Hematopoietic multipotent progenitor cell treated with erythropoietin and hydrocortisone succinate and interleukin-3 and kit ligand, for 17 days (in vitro differentiated cells): ENCODE measurements at places on chromosomes 16 and 17.

- DNase-seq: peak; percentile 78
Observed at GRCh38 chr17:79728169-79728907, 2.4 kb upstream of the ENPP7 start.

GRCh38 chr17:2865228-2865627 is 69.0 kb downstream of the RAP1GAP2 start:
- no peak for DNase-seq

GRCh38 chr16:23107117-23107516 is 42.1 kb downstream of the USP31 start:
- DNase-seq: no peak

DNA sequence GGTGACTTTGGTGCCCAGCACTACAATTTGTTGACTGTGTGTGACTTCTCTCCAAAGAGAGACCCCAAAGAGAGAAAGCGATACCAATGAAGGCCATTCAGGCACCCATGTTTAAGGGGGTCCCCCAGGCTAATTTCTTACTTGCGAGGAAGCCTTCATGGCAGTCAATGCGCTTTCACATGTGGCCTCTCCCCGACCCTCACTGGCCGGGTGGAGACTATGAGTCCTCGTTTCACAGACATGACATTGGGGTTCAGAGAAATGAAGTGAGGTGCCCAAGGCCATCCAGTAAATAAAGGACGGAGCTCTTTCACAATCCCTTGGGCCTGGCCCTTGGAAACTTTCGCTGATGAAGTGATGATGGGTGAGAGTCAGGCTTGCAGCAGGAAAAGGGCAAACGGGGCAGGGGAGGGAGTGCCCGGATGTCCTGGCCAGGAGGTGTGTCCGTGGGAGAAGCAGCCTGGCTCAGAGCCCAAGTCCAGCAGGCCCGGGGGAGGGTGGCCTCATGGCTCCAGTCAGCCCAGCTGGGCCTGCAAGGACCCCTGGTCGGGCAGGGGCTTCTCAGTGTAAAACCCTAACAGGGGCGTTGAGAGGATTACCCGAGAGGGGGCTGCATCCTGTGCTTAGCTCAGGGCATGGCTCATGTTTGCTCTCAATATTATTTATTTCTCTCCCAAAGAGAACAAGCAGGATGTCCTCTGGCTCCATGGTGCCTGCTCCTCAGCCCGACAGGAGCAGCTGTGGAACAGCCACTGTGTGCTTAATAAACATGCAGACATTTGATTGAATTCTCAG is 14.7 kb downstream of the TBX2 start:
- DNase-seq: no peak

DNA sequence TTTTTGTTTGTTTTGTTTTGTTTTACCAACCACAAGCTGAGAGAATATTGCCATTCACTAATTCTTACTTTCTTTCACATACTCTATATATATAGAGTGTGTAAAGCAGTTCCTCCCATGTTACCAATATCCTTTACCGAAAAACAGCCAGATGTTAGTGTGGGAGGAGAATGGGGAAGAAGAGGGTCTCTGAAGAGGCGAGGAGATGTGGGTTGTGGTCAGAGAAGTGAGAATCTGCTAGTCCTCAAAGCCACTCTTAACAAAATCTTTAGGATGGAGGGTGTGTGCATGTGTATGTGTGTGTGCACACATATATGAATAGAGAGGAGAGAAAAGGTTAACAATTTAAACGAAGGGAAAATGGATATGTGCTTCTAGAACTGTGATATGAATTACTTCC is 80.6 kb downstream of the TUBD1 start:
- no peak for DNase-seq

DNA sequence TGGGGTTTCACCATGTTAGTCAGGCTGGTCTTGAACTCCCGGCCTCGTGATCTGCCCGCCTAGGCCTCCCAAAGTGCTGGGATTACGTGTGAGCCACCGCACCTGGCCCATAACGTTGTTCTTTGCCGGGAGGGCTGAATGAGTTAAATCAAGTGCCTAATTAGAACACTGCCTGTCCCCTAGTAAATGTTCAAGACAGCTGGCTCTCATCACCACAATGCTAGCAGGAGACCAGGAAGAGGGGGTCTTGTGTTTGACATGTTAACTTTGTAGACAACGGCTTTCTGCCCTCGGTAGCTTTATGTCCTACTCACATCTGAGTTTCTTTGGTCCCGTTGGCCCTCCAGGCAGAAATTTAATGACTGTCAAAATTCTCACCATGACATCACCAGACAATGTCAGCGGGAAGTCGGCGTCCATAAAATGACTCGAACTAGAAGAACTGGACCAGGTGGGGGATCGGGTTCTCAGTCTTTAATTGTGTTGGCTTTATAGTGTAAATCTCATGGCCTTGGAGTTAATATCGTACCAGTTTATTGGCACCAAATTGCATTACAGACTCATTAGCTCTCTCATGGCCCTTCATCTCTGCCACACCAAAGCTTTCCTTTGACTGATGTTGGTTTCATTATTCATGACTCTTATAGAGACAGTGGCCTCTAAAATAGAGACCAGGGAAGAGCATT is 11.4 kb upstream of the ITPRIPL2 start:
- no peak for DNase-seq

- DNase-seq: no peak
Observed at GRCh38 chr16:2036200-2036966, 9.7 kb downstream of the NHERF2 start.

DNA sequence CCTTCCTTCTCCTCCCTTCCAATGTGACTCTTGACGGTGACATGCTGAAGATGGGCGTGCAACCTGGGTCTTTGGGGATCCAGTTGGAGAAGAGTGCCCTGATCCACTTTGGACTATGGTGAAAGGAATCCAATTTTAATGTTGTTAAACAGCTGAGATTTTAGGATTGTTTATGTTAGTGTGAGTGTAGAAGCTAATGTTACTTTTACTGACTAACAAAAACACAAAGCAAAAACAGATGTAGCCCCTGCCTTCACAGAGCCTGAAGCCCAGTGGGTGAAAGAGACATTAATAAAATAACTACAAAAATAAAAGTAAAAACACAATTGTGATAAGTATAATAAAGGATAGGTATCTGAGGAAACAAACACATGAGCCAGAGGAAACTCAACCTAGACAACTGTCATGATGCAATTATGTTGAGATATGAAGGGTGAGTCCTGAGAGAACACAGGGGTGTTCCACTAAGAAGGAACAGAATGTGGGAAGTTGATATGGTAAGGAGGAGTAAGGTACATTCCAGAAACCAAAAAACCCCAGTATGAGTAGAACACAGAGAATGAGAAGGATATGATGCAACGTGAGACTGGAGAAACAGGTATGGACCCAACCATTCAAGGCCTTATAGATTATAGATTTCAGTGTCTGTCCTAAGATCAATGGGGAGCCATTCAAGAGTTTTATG is 115.1 kb upstream of the PMFBP1 start:
- DNase-seq: no peak

- DNase-seq: no peak
Observed at GRCh38 chr16:69195369-69196029, 8.5 kb downstream of the SNTB2 start.

DNA sequence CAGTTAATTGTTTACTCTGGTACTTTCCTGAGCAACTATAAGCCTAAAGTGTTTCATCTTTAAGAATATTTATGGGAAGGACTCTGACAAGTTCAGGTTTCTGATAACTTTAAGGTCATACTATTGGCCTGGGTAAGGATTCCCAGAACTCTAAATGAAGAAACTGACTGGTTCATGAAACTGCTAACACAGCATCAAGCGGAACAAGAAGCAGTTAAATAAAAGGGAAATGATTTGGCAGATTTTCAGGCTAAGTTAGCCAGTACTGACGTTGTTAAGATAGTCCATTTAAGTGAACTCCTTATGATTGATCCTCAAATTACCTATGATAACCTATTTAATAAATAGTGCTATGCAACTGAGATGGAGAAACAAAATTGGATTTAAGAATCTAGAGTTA is 101.6 kb upstream of the CES5A start:
- no peak for DNase-seq

DNA sequence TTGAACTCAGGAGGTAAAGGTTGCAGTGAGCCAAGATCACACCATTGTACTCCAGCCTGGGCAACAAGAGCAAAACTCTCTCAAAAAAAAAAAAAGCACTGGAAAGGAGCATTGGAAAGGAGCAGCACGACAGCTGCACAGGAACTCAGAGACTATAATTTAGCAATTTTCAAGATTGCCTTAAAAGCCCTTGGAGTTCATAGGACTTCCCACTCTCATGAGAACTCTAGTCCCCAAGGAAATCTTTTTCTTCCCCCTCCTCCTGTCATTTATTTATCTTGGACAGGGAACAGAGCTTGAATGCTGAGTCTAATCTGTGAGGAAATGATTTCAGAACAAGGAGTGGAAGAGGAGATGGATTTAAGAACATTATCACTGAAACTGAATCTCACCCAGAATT is 69.0 kb downstream of the PLXDC1 start:
- DNase-seq: no peak

- no peak for DNase-seq
Observed at GRCh38 chr17:58538811-58539409, 24.5 kb upstream of the MTMR4 start.

GRCh38 chr16:87233928-87234327 is 83.3 kb downstream of the C16orf95 start:
- DNase-seq: no peak

- DNase-seq: peak; percentile 86
Observed at GRCh38 chr16:75621170-75621477, 2.0 kb downstream of the ADAT1 start.

DNA sequence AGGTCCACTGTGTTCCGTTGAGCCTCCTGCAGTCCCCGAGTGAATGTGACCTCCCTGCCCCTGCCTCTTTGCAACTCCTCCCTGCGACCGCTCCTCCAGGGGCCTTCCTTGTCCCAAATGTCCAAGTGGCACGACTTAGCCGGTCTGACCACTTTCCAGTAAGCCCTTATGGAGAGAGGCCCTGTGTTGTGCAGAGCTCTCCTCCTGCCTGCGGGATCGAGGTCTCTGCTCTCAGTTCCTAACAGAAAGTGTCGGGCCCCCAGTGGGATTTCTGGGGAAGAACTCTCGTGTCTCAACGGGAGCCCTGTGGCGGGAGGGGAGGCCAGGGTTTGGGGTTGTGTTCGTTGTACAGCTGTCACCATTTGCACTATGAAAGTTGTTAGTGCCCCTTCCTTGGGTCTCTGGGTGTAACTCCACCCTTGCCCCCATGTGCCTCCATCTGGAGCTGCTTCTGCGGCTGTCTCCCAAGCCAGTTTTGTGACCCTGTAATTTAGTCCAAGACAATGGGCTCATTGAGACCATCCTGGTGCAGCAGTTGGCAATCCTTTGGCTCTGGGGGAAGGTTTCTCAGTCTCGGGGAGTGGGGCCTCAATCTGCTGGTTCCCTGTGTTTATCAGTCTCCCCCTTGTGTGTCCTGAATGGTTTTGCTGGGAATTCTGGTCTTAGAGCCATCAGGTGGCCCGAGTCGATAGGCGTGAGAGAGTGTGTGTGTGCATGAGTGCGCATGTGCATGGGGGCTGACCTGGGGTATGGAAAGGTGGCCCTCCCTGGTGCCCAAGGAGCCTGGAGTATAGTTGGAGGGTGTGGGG is 234.5 kb downstream of the SEC14L1 start:
- DNase-seq: no peak

- no peak for DNase-seq
Observed at GRCh38 chr17:78717431-78717980, 64.6 kb downstream of the CYTH1 start.

GRCh38 chr17:67212714-67213417 is 32.1 kb downstream of the HELZ start:
- DNase-seq: peak; percentile 79

GRCh38 chr17:80770881-80771611 is 220.6 kb upstream of the CHMP6 start:
- DNase-seq: no peak
